ENCODE measurements at places on chromosomes 3 and 15.

- no peak for DNase-seq
Observed at GRCh38 chr15:73403171-73403570, 34.4 kb upstream of the HCN4 start.

DNA sequence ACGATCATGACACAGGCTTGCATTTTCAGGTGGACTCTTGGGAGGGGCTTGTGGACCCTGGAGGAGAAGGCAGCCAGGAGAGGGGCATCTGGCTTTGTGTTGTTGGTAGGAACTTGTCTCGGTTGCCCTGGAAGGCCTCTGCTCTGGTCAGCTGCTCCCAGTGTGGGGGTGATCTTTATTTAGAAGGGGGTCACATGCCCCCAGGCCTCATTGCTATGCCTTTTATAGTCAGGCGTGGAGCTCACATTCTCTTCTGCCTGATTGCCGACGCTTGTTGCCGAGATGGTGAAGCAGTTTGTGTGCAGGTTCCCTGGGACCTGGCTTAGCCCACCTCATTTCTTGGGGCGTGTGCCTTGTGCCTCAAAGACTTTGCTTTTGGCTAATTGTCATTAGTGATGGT lies 66.6 kb downstream of the IGF1R start:
- DNase-seq: no peak

- no peak for DNase-seq
Observed at GRCh38 chr15:74470631-74471395, 9.9 kb upstream of the UBL7 start.

DNA sequence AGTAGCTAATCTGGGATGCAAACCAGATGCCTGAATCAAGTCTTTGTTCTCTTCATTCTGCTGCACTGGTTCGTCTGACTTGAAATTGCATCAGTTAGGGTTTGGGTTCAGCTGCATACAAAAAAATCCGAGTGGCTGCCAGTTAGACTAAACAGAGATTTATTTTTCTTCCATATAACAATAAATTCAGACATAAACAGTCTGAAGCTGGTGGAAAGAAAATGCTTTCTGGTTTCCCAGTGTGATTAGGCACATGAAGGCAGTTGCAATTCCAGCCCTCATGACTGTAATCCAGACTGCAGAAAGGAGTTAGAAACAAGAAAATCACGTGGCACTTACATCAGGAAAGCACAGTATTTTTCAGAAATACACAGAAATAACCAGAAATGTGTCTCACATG lies 930.7 kb downstream of the MCTP2 start:
- no peak for DNase-seq

- no peak for DNase-seq
Observed at GRCh38 chr3:19334120-19334519, 185.8 kb downstream of the KCNH8 start.

DNA sequence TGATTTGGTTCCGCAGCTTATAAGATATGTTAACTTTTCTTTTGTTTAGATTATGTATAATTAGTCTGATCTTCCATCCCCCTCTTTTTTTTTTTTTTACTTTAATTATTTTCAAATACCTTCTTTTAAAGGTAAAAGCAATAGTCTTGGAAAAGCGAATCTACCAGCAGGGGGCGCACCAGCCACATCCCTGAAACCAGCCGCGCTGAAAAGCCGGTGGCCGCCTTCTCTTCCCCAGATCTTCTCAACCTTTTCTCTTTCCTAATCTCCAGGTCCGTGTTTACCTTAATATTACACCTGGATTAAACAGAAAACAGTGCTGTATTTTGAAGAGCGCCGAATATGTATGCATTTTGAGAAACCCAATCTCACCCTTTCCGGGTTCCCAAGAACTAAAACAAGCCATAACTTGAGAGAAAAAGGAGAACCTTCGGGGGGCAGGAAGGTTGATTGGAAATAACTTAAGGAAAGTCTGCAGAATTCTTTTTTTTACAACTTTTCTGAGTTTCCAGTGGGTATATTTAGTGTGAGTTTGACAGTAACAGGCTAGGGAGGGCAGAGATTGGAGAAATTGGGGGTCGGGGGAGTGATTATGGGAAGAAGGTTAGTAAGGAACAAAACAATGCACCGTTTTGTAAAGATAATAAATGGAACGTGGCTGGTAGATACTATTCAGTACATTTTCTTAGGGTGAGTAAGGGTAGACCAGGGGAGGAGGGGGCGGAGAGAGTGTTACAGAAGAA lies 2.0 kb upstream of the SOX2 start:
- no peak for DNase-seq

DNA sequence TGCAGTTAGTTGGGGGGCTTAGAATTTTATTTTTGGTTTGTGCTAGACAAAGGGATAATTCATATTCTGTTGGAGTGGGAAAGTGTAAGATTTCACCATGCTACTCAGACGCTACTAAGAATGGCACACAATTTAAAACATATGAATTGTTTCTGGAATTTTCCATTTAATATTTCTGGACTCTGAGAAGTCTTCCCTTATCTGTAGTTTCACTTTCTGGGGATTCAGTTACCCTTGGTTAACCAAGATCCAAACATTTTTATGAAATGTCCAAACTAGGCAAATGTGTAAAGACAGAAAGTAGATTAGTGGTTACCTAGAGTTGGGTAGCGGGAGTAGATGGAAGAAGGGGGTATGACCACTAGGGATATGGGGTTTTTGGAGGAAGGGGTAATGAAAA lies 53.1 kb downstream of the TCF12 start:
- DNase-seq: no peak

GRCh38 chr3:71247958-71248335 lies 335.6 kb downstream of the FOXP1 start:
- DNase-seq: no peak

DNA sequence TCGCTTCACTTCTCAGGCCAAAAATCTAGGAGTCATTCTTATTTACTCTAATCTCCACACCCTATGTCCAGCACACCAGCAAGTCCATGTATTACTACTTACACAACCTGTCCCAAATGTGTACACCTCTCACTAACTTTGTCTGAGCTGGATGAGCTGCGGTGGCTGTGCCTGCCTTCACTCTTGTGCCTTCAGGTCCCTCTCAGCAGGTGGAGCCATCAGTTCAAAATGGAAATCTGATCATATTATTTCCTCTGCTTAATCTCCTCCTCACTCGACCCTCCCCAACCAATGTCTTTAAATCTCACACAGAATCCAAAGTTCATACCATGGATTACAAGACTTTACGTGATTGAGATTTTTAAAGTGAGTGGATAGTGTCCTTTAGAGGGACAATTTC lies 82.8 kb downstream of the SSR3 start:
- no peak for DNase-seq

GRCh38 chr15:86903642-86904421 lies 824.2 kb downstream of the AGBL1 start:
- DNase-seq: no peak

DNA sequence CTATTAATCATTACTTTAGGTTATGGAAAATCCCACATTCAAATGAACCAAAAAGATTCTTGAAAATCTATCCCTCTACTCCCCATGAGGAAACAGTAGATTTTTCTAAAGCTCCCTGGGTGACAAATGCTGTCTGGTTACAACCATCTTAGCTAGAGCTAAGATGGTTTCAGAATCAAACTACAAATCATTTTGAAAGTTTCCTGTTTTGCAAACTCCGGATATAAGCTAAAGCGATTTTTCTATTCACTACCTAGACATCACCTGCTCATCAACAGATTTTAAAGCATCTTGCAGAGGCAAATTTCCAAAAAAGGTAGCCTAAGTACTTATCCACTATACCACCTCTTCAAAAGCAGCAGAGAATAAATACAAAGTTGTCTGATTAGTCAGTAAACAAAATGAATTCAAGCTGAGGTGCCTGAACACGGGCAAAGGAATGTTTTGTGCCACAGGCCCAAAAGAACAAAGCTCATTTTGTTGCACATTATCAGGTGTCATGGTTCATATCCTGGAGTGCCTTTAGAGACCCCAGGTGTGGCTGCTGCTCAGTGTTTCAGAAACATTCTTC lies 204.9 kb downstream of the TNIK start:
- DNase-seq: no peak

GRCh38 chr3:47002171-47003055 lies 22.9 kb downstream of the NBEAL2 start:
- DNase-seq: peak; percentile 20

GRCh38 chr3:81302045-81302444 lies 459.4 kb downstream of the GBE1 start:
- DNase-seq: no peak

DNA sequence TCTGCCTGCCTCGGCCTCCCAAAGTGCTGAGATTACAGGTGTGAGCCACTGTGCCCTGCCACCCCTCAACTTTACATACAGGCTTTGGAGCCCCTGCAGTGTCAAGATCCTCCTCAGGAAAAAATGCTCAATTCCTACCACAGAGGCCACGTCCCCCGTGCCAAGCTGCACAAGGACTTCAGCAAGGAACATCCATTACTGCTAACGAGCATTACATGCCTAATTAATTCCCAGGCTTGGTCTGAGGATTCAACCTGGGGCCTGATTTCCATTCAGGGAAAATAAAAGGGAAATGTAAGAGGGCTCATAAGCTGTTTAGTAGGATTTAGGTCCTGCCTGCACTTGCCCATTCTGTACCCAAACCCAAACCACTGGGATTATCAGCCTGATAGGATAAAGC lies 161.4 kb downstream of the RAB11A start:
- no peak for DNase-seq

- no peak for DNase-seq
Observed at GRCh38 chr15:100330221-100330620, 11.6 kb downstream of the ADAMTS17 start.

- DNase-seq: no peak
Observed at GRCh38 chr3:177013681-177014280, 183.5 kb downstream of the TBL1XR1 start.

DNA sequence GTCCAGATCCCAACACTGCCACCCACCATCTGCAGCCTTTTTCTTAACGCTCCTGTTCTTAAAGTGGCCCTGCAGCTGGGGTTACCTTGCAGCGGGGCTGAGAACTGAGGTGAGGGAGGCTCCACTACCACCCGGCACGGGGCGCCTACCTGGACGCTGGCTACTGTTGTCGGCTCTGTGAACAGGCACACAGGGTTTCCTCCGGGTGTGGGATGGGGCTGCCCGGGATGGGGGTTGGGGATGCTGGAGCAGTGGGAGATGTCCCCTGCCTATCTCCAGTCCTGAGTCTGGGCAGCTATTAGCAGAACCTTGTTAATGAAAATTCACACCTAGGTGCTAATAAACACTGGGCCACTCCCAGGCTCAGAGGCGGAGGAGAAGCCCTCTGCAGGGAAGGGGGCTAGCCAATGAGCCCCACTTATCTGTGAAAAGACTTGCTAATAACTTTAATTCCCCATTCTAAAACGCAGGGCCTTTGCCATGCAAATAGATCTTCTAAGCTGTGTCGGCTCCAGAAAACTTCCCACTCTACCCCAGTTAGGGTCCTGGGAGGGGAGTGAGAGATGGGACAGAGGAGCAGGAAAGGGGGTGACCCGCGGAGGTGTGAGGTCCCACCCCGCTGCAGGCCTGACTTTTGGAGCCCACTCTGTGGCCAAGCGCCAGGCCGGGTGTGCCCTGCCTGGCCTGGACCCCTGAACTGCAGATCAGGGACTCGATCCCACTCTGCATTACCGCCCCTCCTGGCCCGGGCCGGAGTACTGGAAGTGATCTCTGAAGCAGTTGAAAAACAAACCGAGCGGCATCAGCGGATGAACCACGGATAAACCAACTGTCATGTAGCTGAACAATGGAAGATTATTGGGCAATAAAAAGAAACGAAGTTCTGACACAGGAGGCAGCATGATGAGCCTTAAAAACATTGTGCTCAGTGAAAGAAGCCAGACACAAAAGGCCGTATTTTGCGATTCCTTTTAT lies 3.1 kb downstream of the MESP1 start:
- DNase-seq: no peak

- DNase-seq: no peak
Observed at GRCh38 chr15:74976159-74976558, 19.2 kb upstream of the SCAMP5 start.

DNA sequence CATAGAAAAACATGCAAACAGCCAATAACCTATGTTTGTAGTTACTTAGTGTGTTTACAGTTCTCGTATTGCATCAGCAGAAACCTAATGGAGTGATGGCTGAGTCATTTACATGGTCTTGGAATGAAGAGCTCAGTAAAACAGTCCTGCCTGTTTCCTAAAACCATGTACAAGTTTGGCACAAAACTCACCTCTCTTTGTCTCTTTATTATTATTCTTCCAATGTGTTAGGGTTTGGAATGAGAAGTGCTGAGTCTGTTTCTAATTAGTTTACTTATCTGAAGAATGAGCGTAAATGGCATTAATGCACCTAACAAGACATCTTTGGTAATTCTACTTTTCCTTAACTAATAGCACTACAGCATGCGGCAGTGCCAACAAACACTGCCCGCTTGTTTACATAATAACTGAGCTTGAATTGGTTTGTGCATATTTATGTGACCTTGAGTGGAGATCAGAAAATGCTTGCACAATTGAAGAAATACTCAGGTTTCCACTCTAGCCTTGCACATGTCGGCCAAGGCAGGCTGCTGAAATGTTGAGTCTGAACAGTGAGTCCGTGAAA lies 385.4 kb upstream of the SEMA6D start:
- DNase-seq: no peak

DNA sequence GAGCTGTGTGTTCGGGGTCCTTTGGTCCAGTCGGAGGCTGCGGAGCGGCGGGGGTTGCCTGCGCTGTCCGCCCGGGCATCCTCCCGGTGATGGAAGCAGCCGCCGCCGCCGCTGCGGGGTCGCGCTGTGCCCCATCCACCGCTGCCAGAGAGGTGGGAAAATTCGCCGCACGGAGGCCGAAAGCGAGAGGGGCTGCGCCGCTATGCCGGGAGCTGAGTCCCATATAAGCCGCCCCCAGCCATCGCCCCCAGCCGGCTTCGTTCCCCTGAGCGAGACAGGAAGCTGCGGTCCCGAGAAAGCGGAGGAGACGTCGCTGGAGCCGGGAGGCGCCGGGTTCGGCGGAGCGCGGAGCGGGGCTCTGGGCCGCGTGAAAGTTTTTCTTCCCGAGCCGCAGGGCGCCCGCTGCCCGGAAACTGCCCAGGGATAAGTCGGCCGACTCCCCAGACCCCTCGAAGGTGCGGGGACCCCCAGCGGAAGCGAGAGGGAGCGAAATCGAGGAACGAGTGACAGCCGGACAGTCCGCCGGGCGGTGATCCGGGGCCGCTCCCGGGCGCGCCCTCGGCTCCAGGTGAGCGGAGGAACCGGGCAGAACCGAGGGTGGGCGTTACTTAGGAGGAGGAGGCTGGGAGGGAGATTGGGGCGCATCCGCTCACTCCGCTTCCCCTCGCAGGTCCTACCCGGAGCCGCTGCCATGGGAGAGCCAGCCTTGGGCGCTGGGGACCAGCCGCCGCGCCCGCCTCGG lies 574 bp downstream of the CHST2 start:
- DNase-seq: peak; percentile 18

DNA sequence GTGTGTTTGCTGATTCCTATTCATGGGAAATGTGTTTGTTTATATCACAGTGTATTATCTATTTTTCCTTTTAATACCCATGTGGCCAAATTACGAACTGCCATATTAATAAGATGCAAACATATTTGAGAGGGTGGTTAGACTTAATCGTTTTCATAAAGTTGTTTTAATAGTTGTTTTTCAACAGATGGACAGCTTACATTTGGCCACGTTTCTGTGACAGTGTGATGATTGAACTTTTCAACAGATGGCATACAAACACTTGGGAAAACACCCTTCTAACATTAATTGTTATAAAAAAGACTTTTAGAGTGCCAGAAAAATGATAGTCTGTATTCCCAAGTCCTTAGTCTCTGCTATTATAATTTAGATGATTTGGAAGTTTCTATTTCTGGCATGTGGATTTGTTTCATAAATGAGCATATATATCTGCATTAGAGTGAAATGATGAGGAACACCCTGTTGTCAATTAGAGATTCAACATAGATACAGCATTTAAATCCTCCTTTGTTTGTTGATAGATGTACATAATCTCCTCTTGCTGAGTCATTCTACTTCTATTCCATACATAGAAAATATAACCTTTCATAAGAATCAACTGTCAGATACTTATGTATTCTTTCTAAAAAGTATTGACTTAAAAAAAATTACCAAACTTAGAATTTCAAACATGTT lies 13.1 kb downstream of the PLAAT1 start:
- no peak for DNase-seq
